ENCODE measurements at places on chromosomes 2 and 18.

- no peak for DNase-seq
Observed at GRCh38 chr2:20138696-20139095, 86.2 kb downstream of the SDC1 start.

- DNase-seq, result no peak
Observed at GRCh38 chr2:72273384-72273783, 125.7 kb upstream of the CYP26B1 start.

GRCh38 chr2:122433123-122433754 is 677.8 kb downstream of the TSN start:
- no peak for DNase-seq

- DNase-seq, result peak; percentile 21
Observed at GRCh38 chr2:120453635-120453998, 107.7 kb downstream of the INHBB start.

GRCh38 chr2:241309684-241310117 is 5.8 kb downstream of the HDLBP start:
- DNase-seq, result no peak

DNA sequence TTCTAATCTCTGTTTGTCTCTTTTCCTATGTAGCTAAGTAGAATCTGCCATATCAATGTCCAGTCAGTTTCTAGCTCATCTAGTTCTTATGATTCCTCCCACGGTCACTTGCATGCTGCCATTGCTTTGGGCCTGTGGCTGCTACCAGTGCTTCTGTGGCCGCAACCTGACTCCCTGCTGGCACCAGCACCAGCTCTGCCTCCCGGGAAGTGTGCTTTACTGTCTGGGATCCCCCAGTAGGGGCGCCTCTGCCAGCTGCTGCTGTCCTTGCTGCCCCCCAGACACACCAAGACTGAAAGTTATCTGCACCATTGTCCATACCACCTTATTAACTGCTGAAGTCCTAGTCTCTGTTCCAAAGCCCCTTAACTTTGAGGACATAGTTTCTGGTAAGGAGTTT is 56.3 kb downstream of the RAPGEF4 start:
- DNase-seq, result no peak

All from AG04449 (cell line).